Pancreas (tissue), 10 donors: ENCODE measurements at places on chromosomes 3 and 15. TPM values are rescaled to one million over a fixed set of nuclear protein-coding genes. Genes with fewer than 3 reads are reported as not detected.

- no peak for DNase-seq
These were observed 100.5 kb upstream of the ZBED2 start for GRCh38 chr3:111695636-111696117.

SPTBN5 gene
- 0.59 TPM for total RNA-seq

CLDN16 gene
- total RNA-seq: 0.46 TPM

DNA sequence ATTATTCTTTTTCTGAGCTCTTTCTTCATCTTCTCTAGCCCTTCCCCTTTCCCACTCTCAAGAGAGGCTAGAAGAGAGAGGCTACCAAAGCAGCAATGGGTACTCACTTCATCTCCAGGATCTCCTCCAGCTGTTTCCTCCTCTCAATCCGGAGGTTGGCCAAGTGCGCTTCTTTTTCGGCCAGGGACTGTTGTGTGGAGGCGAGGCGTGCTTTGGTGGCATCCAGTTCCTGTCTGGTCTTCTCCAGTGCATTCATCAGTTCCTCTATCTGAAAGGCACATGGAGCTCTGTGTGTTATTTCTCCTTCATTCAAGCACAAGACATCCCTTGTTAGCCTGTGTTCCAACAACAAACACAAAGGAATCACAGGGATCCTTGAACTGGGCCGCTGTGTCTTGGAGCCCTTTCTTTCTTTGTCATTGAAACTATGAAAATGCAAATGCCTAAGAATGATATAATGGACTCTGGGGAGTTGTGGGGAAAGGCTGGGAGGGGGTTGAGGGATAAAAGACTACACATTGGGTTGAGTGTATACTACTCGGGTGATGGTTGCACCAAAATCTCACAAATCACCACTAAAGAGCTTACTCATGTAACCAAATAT is 401.3 kb upstream of the WNT5A start:
- no peak for DNase-seq

TNFAIP8L3 gene
- 1.1 TPM for total RNA-seq

DNA sequence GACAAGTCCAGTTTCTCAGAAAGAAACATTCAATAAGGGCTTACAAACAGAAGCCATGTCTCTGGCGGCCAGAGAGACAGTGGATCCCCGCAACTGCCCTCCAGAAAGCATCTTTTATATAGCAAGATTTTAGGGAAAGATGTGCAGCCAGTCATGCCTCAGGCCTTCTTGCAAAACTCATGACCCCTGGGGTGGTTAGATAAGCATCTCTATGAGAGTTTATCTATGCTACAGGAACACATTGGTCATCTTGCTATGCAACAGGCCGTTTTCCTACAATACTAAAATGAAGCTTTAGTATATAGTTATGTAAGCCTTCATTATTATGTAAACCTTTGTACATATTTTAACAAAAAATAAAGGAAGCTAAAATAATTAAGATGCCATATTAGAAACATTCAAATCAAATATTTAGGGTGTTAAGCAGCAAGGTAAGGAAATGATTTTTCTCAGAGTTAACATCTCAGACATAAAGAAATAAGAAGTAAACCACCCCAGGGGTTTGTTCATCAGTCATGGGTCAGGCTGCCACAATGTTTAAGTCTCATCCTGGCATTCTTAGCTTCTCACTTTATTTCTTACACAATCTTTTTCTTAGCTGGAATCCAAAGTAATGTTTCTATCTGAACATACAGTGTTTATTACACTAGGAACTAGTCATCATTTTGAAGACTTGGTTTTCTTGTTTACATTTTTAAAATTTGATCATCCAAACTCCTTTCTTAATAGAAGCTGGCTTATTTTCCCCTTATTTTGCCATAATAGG is 6.3 kb upstream of the FSIP1 start:
- DNase-seq: no peak

- no peak for DNase-seq
These were observed 51.6 kb downstream of the ACAD9 start for GRCh38 chr3:128931046-128931445.

STX19 gene
- 2.4 TPM for total RNA-seq

LRRFIP2 gene
- total RNA-seq: 23.0 TPM

GRCh38 chr3:9412293-9412692 is 14.9 kb downstream of the SETD5 start:
- no peak for DNase-seq

CCR4 gene
- total RNA-seq: 0.06 TPM

CCDC54 gene
- not detected for total RNA-seq

DNA sequence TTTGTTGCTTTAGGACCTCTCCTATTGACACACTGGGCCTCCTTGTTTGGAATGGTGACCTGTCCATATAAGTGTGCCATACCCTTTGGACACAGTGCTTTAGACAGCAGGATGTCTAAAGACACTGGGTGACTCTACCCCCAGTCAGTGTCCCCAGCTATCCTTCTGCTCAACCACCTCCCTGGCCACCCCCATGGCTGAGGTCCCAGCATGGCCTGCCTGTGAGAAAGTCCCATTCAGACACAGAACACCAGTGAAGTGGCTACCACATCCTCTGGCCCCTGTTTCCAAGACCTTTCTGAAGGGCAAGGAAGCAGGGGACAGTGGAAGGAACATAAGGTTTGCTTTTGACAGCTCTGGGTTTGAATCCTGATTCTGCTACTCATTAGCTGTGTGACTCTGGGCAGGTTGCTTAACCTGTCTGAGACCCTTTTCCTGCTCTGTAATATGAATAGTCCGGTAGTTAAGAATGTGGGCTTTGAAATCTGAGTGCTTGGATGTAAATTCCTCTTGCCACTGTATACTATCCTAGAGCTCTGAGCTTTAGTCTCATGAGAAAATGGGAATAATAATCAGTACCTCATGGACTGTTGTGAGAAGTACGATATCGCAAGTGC is 6.3 kb upstream of the AP3S2 start:
- no peak for DNase-seq

GRCh38 chr3:13039213-13039896 is 33.9 kb downstream of the IQSEC1 start:
- peak; percentile 22 for DNase-seq

GRCh38 chr15:32994810-32995424 is 199.6 kb downstream of the FMN1 start:
- no peak for DNase-seq

GRCh38 chr3:93994056-93994455 is 14.1 kb downstream of the ARL13B start:
- no peak for DNase-seq

KIF23 gene
- 2.0 TPM for total RNA-seq

DNA sequence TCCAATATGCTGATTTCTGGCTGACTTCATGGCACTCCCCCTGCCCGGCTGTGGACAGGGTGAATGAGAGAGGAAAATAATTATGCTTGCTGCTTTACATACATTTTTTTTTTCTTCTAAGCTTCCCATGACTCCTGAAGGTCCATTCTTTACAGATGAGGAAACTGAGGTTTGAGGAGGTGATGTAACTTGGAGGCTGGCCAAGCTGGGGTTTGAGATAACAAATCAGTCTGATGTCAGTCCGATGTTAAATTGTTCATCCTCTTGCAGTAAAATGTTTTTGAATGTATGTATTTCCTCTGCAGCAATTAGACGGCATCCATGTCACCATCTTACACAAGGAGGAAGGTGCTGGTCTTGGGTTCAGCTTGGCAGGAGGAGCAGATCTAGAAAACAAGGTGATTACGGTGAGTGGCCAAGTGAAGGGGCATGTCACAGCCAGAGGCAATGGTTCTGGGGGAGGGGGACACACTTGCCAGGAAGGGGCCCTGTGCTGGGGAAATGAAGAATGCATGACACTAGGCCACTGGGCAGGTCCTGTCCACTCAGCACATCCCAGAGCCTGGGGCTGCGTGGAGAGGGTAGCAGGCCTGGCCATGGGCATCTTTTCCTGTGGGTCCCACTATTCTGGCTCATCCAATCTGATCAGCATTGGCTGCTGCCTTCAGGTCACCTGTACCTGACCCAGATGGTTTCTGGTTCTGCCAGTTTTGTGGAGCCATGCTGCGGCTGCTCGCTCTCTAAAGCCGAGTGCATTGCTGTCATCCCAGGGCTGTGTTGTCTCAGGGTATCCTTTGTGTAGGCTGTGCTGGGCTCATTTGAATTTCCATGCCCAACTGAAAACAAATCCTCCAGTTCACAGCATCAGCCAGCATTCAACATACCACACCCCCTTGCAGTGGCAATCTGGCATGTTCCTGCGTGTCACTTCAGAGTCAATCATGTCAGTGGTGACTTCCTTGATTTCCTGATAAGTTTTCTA is 20.4 kb downstream of the STARD5 start:
- DNase-seq: no peak

DNA sequence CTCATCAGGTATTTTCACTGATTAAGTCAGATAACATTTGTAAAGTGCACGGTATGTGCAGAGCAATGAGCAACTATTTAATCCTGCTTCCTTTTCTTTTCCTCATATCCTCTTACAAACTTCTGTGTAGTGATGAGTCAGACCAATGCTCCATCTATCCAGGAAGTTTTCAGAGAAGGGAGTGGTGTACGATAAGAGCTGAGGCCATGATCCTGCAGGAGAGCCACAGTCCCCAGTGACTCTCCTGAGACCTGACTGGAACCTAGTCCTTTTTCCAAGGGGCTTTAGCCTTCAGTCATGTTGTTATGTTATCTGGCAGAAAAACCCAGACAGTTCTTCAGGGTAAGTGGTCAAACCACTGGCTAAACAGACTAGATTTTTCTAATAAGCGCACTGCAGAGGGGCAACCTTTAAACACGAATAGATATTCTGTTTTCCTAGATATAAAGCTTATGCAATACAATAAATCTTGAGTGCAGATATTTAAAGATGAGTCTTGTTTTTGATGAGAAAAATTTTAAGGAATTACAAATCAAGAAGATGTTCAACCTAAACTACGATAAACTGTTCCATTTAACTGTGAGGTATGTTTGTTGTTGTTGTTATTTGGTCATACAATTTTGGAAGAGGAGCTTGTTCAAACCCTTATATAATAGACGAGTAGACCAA is 110.5 kb upstream of the RAP2B start:
- no peak for DNase-seq

GOLGA8N gene
- total RNA-seq: 18.7 TPM

DNA sequence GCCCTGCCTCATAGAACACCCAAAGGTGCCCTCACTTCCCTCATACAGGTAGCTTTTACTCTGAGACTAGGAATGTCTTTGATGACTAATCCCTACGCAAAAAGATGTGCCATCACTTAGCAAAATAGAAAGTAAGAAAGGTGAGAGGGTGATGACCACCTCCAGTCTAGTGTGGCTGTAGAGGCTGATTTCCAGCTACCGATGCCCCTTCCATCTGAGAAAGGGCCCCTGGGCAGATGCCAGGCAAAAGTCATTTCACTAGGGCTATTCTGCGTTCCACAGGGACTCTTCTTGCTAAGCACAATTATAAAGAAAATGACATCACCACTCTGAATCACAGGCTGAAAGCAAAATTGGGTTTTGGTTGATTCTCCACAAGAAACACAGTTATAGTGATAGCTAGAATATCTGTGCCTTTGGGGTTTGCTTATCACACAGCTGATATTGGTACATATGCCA is 77.4 kb downstream of the RBPMS2 start:
- DNase-seq: no peak

TMEM207 gene
- total RNA-seq: not detected

HCLS1 gene
- 12.3 TPM for total RNA-seq

TMEM158 gene
- total RNA-seq: 1.8 TPM

GRCh38 chr3:27311400-27311799 is 57.8 kb downstream of the NEK10 start:
- DNase-seq: no peak

- DNase-seq: no peak
These were observed 3.1 kb downstream of the SNRK start for GRCh38 chr3:43289401-43289800.

DNA sequence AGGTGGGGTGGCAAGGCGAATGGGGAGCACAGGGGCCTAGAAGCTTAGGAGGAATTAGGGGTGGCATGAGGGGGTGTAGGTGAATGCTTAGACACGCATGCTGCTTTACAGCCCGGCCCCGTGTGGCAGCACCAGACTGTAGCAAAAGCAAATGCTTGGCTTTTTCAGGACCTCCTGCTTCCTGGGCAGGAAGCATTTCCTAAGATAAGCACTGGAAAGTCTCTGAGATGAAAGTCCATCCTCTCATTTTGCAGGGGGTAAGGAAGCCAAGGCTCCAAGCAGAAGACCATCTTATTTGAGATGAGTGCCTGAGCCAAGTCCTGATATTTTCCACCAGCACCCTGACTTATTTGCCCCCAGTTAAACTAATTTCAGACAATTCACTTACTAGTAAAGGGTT is 12.9 kb downstream of the SSUH2 start:
- DNase-seq: no peak

ECE2 gene
- 12.1 TPM for total RNA-seq

DNA sequence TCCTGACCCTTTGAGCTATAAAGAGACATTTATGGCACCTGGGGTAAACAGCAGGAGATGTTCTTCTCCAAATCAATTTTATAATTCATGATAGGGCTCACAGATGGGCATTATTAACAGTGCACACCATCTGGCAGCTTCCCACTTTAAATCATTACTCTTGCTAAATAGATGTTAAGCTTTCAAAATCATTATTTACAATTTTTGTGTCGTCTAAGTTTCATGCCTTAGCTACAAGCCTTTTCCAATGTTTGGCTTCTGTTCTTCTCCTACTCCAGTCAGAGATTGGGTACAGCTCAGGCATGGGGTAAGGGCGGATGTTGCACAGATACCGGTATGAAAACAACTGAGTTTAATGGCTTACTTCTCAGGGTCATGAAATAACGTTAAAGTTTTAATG is 120.9 kb upstream of the PFN2 start:
- DNase-seq: no peak

DNA sequence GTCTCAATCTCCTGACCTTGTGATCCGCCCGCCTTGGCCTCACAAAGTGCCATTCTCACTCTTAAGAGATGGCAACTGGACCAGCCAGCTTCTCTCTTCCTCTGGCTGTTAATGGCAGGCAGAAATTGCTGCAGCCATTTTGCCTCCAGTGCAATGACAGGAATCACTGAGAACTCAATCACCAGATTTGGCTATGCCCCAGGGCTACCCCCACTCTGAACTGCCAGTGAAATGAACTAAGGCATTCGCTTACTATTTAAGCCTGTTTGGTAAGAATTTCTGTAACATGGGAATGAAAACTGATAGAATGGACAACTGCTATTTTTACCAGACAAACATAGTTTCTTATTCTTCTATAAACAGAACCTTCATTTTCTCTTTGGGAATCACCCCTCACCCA is 24.5 kb downstream of the FOXP1 start:
- no peak for DNase-seq

- DNase-seq: no peak
These were observed 190.0 kb downstream of the ARRDC4 start for GRCh38 chr15:98150536-98150935.

GRCh38 chr3:129617381-129618185 is 11.1 kb upstream of the PLXND1 start:
- no peak for DNase-seq

DNA sequence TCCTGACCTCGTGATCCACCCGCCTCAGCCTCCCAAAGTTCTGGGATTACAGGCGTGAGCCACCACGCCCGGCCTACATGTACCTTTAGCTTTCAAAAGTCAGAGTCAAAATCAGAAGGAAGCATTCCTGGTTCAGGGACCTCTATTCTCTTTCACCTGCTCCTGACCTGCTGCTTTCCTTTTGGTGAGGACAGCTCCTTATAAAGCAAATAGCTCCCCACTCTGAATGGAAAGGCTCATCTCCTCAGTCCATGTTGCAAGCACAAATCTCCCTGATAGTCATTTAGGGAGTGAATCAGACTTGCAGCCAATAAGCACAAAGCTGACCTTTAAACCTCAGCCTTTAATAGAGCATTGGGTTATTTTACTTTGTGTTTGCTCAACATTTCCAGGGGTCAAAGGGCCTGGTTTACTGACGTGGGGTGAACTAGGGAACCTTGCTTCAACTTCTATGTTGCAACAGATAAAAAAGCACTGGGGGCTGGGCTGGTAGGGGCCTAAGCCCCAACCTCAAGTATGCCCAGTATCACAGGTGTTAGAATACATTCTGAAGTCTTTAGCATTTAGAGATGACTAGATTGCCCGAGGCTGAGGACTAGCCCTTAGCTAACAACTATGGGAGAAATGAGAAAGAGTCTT is 43.1 kb downstream of the THRB start:
- DNase-seq: peak; percentile 12
